ENCODE measurements at places on chromosomes 5 and 9. TPM values are rescaled to one million over a fixed set of nuclear protein-coding genes. Genes with fewer than 3 reads are reported as not detected.

GRCh38 chr5:126339215-126339805 lies 83.9 kb upstream of the GRAMD2B start:
- DNase-seq = no peak

CSF1R gene
- 61.3 TPM for total RNA-seq

DNA sequence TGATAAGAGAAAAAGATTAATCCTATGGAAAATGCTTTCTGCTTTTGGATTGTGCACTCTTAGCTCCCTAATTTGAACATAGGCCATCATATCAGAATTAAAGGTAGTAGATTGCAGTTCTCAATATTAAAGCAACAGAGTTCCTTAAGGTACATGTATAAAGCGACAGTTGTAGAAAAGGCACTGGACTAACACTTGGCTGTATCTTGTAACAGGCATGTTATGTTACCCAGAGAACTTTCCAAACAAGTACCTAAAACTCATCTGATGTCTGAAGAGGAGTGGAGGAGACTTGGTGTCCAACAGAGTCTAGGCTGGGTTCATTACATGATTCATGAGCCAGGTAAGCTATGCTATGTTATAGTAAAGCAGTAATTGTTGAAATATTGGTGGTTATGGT lies 3.3 kb upstream of the SECISBP2 start:
- no peak for DNase-seq

DNA sequence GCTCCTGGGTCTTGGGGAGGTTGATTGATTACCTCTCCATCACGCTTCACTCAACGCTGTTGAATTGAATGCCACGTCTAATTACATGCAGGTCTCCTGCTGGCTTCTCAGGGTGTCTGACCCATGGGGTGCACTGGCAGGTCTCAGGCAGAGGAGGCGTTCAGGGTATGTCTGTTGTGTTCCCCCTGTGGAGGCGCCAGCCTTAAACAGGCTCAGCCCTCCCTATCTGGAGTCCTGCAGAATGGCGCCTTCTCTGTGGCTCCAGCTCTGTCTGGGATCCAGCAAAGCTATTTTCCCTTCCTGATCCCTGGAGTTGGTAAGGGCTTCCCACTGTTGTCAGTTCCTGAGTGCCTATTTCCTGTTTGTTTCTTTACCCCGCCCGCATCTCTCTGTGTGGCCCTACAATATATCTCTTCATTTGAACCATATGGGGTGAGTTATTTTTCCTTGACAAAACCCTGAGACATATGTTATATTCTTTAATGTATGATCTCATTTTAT lies 150.0 kb downstream of the NTRK2 start:
- no peak for DNase-seq

GRCh38 chr5:82597437-82597836 lies 319.3 kb upstream of the RPS23 start:
- DNase-seq = no peak

MORN5 gene
- total RNA-seq = not detected

All from omental fat pad (tissue), 4 donors.